Caco-2 (cell line): ENCODE measurements at places on chromosomes 7 and 10. TPM values are rescaled to one million over a fixed set of nuclear protein-coding genes. Genes with fewer than 3 reads are reported as not detected.

GRCh38 chr10:90856964-90857634 lies 740 bp downstream of the HTR7 start:
- no peaks in the 10 kb centered on the region; the same call in 1 of the 2 replicates for H3K27me3 ChIP-seq
- H3K27ac ChIP-seq = no peak overlapping the region
- no peaks in the 10 kb centered on the region for H3K36me3 ChIP-seq
- H3K4me1 ChIP-seq = no peaks in the 10 kb centered on the region
- no peak for DNase-seq

TLX1 gene
- total RNA-seq = 1.9 and 2.3 TPM in 2 replicates

DNA sequence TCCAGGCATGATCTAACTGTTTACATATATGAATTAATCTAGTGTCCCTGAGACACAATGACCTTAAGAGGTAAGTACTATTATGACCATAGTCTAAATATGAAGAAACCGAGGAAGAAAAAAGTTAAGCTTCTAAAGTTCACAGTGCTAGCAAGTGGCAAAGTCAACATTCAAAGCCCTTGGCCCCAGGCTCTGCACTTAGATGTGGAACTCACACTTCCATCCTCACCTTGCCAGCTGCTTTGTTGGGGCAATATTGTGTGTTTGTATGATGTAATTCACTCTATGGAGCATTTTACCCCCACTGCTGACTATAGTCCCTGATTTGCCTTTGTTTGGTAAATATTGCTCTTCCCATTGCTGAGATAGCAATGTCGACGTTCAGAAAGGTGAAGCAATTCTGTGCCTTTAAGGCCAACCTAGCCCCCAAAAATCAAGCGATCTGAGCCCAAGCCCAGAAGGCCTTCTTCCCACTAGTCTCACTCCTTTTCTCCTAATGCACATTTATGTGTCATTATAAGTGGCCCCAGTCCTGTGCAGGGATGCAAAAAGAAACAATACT lies 487.6 kb upstream of the ZMIZ1 start:
- H3K36me3 ChIP-seq = no peaks in the 10 kb centered on the region
- no peak overlapping the region for H3K4me3 ChIP-seq
- H3K27ac ChIP-seq = no peak overlapping the region
- no peaks in the 10 kb centered on the region for H3K27me3 ChIP-seq
- no peak for DNase-seq
- H3K4me1 ChIP-seq = peaks cover 17% of the 10 kb centered on the region

CPA2 gene
- total RNA-seq = 26.1 and 27.6 TPM in 2 replicates
